ENCODE measurements at places on chromosomes 11 and 22.
A peak's percentile ranks its signal among the peaks of the same experiment; 100 is the strongest.

- DNase-seq = no peak
Observed at GRCh38 chr11:122100037-122100755, 15.8 kb downstream of the BLID start.

DNA sequence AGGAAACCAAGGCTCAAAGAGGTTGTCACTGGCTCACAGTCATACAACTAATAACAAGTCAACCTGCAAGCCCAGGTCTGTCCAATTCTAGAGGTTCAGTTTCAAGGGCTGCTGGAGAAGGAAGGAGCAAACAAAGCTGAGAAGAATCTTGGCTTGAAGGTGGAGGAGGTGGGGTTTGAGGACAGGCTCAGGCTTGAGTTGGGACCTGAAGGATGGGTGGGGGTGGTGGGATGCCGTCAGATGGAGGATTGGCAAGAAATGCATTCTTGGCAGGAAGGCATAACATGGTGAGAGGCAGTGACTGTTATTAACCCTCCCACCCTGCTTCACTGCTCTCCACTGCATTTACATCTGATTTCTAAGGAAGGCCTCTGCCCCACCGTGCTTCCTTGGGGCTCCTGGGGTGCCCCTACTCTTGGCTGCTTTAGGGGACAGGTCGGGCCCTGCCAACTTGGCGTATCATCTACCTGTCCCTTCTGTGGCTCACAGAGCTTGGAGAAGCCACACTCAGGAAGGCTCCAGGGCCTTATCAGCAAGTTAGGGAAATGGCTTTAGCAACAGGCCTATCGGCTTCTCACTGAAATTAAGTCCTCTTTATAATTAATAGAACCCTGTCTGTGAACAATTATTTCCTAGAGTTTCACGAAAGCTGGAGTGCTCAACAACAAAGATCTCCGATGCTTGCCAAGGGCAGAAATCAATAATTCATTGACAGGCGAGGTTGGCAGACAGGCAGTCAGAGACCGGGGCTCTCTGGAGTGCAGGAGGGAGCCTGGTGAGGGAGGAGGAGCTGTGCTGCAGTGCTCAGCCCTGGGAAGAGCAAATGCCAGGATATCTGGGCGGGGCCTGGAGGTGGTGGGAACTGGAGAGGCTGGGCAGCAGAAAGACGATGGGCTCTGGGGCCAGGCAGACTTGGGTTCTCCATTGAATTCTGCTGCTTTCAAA is 84.9 kb upstream of the NARS2 start:
- DNase-seq = no peak

DNA sequence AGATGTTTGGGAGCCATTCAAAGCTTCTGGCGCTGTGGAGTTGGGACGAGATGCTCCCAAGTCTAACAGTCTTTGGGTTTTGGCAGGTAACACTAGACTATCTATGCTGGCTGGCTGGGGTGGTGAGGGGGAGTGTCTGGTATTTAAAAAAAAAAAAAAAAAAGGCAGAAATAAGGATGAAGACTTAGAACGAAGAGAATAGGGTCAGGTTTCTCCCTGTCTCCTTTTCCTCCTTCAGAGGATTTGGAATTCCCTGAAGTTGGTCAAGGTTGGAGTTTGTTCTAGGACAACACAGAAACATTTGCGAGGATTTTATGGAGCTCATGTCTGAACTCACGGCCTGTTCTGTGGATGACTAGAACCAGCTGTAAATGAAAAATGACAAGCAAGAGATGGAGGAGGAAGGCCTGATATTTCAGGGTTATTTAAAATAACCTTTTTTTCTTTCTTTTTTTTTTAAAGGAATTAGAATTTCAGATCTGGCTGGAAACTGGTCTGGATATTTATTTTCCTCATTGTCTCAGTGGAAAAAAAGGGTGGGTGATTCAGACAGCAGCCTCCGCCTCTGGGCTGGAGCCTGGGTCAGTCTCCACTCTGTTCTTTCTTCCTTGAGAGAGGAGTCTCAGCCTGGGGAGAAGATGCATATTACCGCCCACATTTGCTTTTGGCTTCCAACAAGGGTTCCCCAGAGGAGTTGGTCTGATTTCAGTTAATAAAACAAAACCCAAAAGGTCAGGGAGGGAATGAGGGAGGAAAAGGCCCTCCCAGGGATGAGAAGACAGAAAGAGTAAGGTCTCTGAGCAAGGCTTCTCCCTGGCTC is 80.1 kb downstream of the USP35 start:
- no peak for DNase-seq

DNA sequence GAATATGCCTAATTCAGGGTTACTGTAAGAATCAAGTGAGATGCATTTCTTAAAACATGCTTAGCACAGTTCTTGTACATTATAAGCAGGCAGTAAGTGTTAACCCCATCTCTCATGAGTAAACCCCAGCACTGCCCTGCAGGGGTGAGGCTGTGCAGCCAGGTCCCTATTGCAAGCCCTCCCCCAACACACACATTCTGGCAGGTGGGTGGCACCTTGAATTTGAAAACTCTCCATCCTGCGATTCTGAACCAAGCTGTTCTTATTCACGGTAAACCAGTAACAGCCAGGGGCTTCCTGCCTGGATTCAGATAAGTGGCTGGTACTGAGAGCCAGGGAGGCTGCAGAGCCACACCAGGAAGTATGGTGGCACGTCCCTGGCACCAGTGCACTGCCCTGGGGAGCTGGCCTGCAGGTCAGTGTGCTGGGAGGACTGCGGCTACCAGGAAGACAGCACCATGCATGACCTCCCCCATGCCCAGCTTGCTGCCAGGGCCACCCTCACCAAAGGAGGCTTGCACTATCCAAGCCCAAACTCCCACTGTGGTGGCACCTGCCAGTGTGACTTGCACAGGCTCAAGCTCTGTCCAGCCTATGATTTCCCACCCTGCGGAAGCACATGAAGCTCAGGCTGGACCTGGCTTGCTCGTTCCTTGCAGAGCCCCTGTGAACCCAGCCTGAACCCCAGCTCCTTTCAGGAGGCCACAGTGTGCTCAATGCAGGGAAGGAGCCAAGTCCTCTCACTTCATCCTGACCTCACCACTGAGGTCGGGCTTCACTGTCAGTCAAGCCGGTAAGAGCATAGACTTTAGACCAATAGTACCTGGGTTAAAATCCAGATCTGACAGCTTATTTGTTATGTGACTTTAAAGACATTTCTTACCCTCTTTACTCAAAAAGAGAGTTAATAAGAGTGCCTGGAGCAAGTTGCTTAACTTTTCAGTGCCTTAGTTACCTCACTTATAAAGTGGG is 88.1 kb downstream of the MICAL2 start:
- DNase-seq = no peak

GRCh38 chr22:31139866-31140716 is at the start of gene PLA2G3:
PLA2G3 (minus strand) TSS chr22:31140508; CDS start chr22:31140354, 154 bp downstream.
- no peak for DNase-seq

DNA sequence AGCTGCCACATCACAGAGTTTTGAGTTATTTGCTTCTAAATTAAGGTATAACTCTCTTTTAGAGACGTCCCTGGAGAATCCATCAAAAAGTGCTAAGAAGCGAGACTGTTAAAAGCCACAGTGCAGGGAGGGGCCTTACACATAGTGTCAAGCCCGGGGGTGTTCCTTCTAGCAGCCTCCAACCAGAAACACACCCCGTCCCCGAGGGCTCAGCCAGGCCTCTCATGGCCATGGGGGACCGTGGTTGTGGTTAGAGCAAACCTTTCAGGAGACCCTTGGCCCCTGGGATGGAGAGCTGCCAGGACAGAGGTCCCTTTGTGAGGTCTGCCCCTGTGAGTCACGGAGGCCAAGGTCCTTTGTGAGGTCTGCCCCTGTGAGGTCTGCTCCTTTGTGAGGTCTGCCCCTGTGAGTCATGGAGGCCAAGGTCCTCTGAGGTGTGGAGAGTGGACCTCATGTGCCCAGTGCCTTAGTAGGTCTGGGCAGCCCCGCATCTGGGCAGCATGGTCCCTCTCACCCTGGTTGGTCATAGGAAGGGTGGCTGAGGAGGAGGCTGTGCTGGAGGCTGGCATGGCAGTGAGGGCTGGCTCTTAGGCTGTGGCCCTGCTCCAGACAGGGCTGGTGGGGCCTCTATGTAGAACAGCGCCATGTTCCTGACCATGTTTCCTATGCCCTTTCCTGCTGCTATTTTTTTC is 5.4 kb downstream of the GNAZ start:
- DNase-seq = no peak

- peak; percentile 38 for DNase-seq
Observed at GRCh38 chr11:326842-327580, 6.4 kb upstream of the IFITM3 start.

DNA sequence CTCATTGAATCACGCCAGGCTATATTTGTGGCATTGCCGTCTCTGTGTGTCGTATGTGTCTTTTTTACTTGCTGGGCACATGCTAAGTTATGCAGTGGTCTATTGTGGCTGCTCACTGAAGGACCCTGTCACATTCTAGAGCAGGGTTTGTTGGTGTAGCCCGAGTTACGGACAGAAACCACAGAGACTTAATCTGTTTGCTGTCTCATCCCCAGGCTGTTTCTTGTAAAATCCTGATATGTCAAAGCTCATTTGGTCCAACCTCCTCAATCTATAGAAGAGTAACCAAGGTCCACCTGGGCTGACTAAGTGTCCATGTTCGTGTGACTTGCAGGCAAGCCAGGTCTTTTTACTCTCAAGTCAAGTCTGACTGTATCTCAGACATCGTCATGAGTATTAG is 5.0 kb downstream of the DPF2 start:
- no peak for DNase-seq
